ENCODE measurements at places on chromosomes 1 and 21.

DNA sequence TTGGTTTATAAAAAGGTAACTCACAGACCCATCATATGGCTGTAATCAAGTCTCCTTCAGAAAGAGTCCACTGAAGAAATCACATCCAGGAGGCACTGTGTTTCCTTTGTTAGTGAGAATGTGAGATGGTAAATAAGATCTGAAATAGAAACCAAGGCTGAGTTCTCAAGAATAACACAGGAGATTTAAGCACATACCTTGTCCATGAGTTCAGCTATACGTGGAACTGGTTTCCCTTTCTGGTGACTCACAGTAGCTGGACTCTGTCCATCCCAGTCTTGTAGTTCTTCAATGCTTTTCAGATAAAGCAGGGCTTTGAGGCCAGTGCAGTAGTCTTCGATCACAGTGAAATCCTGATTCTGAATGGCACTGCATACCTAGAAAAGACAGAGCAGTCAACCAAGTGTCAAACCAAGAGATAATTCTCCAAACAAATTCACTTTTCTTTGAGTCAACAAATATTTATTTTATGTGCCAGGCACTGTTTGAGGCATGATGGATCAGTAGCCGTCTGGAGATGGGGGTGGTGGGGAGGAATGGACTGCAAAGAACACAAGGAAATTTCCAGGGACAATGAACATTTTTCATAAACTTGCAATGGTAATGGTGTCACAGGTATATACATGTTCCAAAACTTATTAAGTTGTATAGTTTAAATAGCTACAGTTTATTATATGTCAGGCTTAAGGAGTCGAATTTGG, 471.4 kb downstream of the PTBP2 start:
- DNase-seq: no peak

DNA sequence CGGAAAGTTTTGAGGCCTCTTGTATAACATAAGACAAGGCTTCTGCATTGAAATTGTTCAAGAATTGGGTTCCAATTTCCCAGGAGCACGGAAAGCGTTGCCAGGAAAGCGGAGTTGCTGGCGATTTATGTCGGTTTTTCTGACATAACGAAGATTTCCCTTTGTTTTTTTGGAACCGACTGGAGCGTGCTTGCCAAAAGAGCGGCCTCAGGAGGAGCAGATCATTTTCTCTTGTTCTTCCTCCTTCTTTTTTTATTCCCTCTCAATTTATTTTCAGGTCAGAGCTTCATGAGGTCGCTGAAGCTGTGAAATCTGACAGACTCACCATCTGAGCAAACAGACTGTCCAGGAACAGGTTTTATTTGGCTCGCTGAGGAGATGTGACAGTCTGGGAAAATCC, 275.5 kb downstream of the CAMTA1 start:
- DNase-seq: no peak

DNA sequence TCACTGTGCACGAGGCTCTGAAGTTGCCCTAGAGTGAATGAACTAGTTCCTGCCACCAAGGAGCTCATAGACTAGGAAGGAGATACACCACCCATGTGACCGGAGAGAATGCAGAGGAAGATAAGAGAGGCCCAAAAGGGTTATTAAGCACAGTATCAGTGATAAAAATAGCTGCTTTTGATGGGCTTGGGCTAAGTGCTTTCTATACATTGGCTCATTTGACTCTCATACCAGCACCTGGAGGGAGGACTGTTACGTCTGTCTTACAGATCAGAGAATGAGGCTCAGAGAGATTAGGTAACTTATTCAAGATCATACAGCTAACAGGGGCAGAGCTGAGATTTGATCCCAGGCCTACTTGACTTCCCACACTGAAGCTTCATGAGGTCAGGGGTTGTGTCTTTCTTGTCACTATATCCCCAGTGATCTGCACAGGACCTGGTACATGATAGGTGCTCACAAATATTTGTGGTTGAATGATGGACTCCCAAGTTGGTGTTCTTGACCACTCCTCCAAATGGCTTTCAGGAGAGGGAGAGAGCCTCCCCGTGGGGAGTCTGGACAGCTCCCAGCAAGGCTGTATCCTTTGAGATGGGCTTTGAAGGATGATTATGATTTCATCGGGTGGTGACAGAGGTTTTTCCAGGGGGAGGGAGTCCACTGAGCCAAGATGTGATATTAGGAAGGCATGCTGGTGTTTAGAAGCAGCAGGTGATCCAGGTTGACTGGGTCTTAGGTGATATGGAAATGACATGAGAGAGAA, 14.4 kb downstream of the PPFIA4 start:
- DNase-seq: no peak

DNA sequence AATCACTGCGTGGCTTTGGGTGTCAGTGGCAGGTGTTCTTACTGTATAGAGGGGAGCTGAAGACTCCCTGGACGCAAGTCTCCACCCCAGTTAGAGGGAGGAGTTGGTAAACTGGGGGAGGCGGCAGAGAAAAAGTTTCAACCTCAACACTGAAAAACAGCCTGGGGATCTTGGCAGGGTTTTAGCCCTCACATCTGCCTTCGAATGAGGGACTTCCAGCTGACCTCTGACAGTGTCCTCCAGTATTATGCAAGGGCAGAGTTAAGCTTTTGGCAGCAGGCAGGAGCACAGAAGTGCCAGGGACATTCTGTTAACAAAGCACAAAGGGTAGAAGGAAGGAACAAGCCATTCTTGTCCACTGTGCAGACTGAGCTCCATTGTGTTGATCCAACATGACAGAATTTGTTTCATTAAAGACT, 41.2 kb upstream of the RAB4A start:
- no peak for DNase-seq

DNA sequence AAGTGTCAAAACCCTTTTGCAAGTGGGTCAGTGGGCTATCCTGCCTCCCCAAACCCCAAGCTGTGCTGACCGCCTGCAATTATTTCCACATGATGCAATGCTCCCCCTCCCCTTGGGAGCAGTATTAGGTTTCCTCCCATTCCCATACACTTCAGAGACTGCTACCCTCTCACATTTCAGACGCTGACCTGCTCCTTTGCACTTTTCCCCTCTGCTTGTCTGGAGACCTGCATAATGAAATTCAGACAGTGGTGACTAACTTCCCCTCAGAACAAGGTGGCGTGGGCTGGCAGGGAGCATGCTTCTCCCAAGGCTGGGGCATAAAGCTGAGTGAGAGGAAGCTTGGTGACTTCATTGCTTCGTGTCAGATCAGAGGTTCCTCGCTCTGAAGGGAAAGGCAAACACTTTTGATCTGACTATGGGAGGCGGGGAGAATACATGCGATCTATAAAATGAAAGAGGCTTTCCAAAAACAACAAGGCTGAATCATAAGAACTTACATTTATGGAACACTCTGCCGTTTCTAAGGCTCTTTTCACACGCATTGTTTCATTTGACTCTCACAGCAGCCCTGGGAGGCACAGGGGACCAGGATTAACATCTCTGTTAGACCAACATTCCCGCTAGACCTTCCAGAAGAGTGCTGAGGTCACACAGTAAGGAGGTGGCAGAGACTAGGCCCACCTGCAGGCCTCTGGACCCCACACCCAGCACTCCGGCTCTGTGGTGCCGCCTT, 27.5 kb upstream of the ROR1 start:
- no peak for DNase-seq

DNA sequence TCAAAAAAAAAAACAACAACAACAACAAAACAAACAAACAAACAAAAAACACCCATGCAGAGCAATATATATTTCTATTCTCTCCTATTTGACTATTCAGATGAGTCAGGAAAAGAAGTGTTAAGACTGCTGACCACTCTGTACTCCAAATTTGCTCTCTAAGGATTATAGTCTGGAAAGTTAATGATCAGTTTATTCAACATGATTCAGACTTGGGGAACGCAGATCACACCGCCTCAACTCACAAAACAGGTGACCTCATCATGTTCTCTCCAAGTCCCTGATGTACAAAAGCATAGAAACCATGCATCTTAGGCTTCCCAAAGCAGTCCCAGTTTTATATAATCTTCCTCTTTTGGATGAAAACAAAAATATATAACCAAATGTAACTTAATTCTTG, 51.9 kb upstream of the PRRC2C start:
- DNase-seq: no peak

DNA sequence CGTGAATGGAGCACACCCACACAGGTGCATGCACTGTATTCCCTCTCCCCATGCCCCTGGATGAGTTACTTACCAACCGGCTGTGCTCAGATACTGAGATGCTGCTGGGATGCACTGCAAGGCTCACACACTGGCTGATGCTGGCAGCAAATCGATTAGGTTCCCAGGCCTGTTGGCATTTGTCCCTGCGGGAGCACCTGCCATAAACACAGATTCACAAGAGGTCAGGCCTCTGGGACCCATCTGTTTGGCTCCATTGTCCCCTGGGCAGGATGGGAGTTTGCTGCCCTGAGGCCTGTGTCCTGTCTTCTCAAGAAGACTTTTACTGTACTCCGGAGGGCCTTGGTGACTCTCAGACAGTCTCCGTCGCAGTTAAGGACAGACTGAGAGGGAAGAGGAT, 145.4 kb downstream of the PLXNA2 start:
- no peak for DNase-seq

DNA sequence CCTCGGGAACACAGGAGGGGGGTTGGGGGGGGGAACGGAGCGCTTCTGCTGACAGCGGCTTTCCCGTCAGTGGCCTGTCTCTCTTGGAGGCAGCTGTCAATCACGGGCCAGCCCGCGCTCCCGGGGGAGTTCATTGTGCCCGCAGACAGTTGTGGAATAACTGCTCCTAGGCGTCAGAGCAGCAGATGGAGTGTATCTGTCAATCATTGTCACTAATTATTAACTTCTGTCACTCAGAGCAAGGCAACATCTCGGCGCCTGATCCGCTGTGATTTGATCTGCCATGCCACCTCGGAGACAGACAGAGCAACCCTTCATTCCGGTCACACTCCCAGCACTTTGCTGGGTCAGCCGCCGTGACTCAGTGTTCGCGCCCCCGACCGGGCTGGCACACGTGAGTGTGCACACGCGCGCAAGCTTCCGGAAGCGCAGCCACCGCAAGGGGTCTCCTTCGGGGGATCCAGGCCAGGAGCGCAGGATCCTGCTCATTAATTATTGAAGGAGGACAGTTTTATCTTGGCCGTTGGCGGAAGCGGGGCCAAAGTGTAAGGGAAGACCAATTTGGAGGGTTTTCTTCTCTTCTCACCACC, 75.8 kb downstream of the RRAGC start:
- DNase-seq: no peak

GRCh38 chr1:106049595-106049994, 1006.9 kb upstream of the PRMT6 start:
- DNase-seq: no peak

- peak; percentile 82 for DNase-seq
Measured at GRCh38 chr1:174022080-174022975, at the start of gene RC3H1. Gene RC3H1 (minus strand): TSS chr1:174022357. CDS start chr1:173992985, 29,372 bp downstream.

- DNase-seq: no peak
Measured at GRCh38 chr1:217425422-217425821, 205.5 kb downstream of the GPATCH2 start.

- DNase-seq: no peak
Measured at GRCh38 chr1:67148516-67149178, 13.9 kb upstream of the C1orf141 start.

DNA sequence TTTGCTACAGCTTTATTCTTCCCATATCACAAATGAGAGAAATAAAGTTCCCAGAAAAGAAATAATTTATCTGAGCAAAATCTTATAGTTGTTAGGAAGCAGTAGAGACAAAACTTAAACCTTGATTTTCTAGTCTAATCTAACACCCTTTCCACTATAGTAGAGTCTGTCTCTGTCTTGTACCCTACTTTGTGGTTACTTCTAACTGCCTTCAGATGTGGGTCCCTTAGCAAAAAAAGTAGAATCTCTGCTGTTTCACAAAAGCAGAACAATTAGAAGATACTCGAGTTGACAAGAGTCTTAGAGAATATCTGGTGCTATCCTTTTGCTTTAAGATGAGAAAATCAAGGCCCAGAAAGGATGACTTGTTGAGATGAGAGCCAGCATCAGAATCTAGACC, 48.1 kb upstream of the FGGY start:
- DNase-seq: no peak

DNA sequence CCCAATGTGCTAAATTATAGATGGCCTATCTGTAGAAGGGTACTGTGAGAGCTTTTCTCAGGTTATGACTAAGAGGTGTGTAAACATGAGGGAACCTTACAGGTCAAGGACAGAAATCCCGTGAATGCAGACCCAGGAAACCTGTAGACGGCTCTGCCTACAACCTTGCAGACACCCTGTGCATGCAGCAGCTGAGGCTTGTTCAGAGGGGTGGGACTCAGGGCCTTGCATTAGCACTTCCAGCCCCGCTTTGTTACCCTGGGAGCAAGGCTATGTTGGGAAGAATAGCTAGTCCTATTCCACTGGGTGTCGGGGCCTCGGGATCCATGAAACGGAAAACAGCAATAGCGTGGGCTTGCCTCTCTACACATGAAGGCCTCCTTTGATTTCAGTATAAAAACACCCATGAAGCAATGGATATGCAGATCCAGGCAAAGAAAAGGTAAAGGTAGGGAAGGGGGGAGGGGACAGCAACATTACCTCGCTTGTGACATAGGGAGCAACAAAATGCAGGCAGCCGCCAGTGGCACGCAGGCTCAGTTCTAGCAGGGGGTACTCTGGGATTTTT, 9.5 kb upstream of the NDUFS5 start:
- no peak for DNase-seq

GRCh38 chr1:153881751-153882150, 41.0 kb downstream of the GATAD2B start:
- no peak for DNase-seq

DNA sequence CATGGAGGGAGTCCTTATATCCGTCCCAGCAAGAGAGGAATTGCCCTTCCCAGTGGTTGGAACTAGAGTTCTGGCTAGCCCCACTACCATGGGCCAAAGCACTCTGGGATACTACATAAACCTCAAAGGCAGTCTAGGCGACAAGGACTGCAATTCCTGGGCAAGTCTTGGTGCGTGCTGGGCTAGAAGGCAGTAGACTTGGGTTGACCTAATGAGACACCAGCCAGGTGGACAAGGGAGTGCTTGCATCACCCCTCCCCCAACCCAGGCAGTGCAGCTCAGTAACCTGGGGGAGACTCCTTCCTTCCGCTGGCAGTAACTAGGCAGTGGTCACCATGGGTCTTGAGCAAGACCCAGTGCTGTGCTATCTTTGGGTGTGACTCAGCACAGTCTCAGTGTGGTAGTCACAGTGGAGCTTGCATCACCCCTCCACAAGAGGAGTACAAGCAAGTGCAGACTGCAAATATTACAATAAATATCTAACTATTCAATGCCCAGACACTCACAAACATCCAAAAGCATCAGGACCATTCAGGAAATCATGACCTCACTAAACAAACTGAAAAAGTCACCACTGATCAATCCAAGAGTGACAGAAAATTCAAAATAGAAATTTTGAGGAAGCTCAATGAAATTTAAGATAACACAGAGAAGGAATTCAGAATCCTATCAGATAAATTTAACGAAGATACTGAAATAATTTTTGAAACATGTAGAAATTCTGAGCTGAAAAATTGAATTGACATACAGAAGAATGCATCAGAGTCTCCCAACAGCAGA, 84.7 kb upstream of the LYPLAL1 start:
- DNase-seq: no peak

GRCh38 chr1:216387782-216388181, 35.5 kb downstream of the USH2A start:
- DNase-seq: no peak

GRCh38 chr21:43937891-43938309, 72.9 kb downstream of the AGPAT3 start:
- no peak for DNase-seq

Measured in T-cell (primary cell).